ENCODE measurements at places on chromosomes 7 and 10.

- DNase-seq: no peak
Observed at GRCh38 chr7:144884896-144885295, 49.0 kb upstream of the TPK1 start.

DNA sequence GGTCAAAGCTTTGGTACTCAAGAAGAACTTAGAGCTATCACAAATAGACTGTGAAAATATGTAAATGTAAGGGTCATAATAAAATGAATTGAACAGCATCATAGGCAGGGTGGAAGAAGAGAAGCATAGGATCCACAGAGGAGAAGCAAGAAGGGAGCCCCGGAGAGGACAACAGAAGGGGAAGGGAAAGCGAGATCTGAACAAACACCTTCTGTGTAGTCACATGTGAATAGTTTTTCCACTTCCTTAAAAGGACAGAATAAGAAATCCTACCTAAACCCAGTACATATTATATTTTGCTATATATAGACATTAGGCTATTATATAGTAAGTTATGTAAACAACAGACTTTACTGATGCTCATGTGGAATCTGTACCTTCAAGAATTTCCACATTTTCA lies 160.2 kb downstream of the DKK1 start:
- DNase-seq: no peak

DNA sequence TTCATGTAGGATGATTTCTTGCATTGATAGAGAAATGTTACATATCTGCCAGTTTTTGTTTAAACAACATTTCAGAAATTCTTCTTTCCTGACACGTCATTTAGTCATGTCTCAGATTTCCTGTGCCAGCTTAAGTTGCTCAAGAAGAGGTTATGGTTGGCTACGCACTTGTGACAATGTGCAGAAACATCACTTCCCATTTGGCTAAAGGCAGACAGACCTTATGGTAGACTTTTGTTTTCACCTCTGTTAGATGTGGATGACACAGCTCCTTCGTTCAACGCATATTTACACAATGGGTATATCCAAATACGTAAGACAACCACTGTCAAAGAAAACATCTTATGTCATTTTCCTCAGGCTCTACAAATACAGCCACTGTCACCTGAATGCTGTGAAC lies 125.8 kb downstream of the DOCK4 start:
- DNase-seq: peak; percentile 89

DNA sequence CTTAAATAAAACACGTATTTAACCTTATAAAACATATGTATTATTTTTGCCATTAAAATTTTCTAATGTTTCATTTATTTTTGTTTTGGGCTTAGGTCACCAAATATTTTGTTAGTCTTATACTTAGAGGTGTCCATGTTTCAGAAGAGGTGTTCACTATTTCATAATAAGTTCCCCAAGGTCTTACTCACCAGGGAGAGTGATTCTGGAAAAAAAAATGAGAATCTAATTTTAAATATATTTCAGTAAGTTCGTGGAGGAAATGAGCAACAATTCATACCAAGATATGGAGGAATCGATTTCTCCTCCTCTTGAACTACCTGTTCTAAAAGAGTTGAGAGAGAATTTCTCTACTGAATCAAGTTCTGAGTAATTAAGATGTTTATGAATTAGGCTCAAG lies 271.6 kb upstream of the SLC26A5 start:
- DNase-seq: no peak

DNA sequence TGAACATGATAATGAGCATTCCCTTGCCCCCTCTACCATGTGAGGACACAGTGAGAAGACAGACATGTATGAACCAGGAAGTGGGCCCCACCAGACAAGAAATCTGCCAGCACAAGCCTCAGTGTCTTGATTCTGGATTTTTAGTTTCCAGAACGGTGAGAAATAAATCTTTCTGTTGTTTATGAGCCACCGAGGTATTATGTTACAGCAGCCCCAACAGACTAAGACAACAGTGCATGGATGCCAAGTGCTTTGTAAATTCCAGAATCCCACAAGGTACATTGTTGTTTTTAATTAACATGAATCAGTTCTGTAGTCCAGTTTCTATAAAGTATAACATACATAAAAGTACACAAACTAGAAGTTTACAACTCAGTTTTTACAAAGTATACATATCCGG lies 162.2 kb downstream of the ARHGAP21 start:
- peak; percentile 52 for DNase-seq

- no peak for DNase-seq
Observed at GRCh38 chr7:123075838-123076467, 80.5 kb upstream of the TAS2R16 start.

- DNase-seq: no peak
Observed at GRCh38 chr7:18338910-18339523, 156.5 kb upstream of the HDAC9 start.

GRCh38 chr10:15052121-15052520 lies 8.4 kb downstream of the OLAH start:
- DNase-seq: no peak

DNA sequence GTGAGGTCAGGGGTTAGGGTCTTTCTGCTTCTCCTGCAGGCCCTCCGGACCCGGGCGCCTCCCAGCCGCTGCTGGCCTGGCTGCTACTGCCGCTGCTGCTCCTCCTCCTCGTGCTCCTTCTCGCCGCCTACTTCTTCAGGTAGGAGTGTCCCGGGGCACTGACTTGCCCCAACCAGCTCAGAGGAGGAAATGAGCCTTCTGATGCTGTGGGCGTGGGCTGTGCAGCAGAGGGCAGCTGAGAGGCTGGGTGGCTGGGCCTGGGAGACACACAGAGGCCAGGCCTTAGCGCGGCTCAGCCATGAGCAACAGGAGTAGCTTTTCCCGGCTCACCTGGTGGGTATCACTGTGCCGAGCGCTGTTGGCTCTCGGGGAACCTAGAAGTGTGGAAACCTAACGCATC lies 78.9 kb downstream of the MKI67 start:
- DNase-seq: peak; percentile 86

DNA sequence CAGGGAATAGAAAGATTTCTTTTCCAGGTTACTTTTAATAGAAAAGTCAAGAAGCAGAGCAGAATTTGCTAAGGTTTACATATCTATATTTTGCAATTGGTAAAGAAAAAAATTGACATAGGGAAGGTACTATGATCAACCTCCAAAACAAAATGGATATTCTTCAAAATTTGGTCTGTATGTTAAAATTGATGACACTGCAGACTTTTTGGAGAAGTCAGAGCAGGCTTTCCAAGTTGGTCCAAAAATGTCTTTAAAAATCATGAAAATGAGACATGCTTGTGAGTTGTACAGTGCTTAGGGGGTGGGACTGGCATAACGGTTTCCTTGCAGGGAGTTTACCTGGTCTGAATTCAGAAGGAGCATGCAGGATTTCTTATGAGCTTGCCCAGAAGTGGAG lies 77.0 kb downstream of the TFPI2 start:
- DNase-seq: no peak

DNA sequence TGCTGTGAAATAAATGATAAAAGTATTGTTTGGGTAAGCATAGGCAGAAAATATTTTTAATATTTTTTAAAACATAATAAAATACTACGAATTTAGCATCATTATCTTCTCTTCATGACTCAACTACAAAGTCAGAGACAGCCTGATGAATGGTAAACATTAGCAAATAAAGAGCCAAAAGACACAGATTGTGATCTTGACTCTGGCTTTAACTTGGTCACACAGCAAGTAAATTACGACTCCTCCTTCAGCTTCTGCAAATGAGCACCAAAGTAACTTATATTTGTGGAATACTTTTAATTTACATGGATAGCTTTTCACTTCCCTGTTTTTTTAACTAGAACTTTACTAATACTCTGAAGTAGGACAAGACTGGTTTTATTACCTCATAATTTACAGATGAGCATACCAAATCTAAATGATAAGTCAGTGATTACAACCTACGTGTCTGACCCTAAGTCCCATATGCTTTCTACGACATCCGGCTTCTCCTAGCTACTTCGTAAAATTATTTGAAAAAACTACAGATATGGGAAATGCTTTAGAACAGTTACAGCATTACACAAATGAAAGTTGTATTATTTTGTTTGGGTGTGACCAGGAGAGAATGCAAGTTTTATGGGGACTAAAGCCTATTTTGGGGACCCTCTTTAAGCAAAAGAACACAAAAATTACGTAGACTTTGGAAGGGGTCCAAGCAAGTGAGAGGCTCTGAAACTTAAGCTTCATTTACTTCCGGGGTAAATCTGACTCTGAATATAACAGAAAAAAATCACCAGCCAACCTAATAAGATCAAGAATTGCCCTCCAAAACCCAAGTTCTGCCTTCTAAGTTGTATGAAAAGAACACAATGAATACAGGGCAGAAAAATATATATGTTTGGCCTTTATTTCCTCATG lies 133.8 kb downstream of the CPEB3 start:
- peak; percentile 19 for DNase-seq

- peak; percentile 42 for DNase-seq
Observed at GRCh38 chr7:134686786-134687185, 40.1 kb downstream of the BPGM start.

DNA sequence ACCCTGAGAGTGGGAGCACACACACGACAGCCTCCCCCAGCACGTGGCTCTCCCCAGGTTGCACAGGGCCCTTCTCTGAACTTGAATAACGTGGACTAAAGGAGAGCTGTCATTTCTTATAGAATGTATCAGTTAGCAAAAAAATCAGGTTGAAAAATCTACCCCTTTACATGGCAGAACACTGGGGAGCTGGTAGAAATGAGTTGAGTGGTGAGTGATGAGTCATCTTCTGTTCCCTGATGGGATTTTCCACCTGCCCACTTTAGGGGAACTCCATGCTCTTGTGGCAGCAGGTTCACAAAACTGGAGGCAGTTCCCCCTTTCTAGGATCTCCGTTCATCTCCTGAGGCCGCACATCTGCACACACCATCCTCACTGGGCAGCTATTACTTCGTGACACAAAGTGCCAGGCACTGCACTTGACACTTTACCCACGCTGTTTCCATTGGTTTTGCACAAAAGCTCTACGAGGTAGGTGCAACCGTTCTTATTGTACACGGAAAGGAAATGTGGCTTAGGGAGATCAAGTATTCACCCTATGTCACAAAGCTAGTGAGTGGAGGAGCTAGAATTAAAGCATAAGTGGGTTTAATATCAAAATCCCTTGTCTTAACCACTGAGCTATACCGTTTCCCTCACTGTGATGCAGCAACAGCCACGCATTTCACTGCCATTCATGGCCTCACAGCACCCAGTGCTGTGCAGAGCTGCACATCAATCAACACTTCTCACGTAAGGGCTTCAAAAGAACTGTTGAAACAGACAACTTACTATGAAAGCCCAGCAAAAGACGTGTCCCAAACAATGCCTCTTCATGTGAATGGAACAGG lies 80.2 kb downstream of the RNF216 start:
- DNase-seq: peak; percentile 50

GRCh38 chr7:3897430-3898372 lies 596.6 kb downstream of the SDK1 start:
- DNase-seq: peak; percentile 50

- no peak for DNase-seq
Observed at GRCh38 chr7:70131817-70132216, 533.5 kb downstream of the AUTS2 start.

DNA sequence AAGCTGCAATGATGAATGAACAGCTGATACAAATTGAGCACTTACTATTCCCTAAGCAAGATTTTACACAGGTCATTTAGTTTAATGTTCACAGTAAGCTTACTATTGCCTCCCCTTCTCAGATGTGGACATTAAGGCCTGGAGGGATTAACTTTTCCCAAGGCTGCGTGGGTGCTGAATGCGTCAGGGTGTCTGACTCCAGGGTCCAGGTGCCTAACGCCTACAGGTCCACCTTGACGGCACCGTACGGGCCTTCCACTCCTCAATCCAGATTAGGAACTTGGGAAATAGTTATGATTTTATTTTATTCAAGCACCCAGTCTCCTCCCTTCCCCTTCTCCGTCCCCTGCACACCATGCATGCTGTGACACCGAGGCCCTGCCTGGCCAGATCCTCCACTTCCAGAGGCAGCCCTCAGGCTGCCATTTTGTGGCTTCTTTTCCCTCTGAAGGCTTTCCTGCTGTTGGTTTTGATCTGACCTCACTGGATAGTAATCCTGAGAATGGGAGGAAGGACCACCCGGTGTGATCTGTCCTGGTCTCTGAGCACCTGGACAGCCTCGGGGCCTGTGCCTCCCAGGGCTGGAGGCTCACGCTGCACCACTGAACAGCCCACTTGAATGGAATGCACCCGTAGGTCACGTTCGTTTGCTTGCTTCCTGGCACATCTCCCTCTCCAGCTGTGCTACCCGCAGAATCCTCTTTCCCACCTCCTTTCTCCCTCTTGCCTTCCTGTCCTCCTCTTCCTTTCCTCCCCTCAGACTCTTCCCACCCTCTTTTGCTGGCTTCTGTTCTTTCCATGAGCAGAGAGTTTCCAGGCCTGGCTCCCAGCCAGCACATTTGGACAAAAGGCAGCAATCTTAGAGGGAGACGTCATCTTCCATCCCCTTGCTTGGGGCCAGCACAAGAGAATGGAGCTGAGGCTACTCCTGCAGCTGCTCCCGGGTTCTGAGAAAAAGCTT lies 14.4 kb downstream of the DENND2A start:
- DNase-seq: peak; percentile 74

DNA sequence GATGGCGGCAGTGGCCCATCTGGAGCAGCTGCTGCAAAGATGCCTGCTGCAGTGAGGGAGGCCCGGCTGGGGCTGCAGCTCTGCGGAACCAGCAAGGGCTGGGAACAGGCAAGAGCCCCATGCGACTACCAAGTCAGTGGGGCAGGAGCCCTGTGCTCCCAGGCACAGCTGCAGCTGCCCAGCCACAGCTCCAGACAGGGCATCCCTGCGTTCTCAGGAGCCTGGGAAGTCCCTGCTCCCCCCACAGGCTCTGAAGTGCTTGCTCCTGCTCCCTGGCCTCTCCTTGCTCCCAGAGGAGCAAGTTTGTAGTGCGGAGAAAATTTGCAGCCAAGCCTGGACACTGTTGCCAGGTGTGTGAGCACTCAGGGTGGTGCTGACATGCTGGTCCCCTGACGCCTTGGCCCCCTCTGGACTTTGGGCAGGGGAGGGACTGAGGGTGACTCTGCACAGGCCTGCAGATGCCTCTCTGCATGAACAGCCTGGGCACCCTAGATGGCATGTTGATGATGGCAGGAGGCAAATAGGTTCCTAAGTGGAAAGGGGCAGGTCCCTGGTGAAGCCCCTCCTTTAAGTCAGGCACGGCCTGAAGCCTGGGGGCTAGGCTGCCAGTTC lies 105.6 kb downstream of the LYZL1 start:
- no peak for DNase-seq

- DNase-seq: no peak
Observed at GRCh38 chr7:113175525-113176104, 57.3 kb upstream of the SMIM30 start.

- peak; percentile 91 for DNase-seq
Observed at GRCh38 chr10:659688-660141, 29.8 kb downstream of the DIP2C start.

GRCh38 chr7:16399265-16399831 lies 22.0 kb downstream of the CRPPA start:
- peak; percentile 57 for DNase-seq

GRCh38 chr7:55326081-55326835 lies 38.9 kb upstream of the LANCL2 start:
- DNase-seq: no peak

- DNase-seq: no peak
Observed at GRCh38 chr10:78924319-78925003, 144.3 kb upstream of the ZMIZ1 start.

DNA sequence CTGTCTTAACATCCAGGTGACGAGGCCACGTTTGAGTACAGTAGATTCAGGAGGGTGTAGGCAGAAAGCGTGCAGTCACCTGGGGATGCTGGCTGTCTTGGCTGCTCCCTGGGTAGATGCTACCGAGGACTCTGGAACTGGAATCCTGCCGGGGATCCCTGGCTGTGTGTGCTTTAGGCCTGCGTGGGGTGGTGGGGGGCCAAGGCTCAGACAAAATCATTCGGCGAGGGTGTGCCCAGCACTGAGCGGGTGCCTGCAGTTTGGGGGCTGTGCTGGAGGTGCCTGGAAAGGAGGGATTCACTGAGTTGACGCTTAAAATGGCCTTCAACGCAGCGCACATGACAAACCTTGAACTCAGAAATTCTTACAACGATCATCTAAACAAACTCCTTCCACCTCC lies 93.5 kb upstream of the PODXL start:
- no peak for DNase-seq

Data from amniotic epithelial cell (primary cell).